Bronchus fibroblast of lung (primary cell): ENCODE measurements at places on chromosomes 2 and 18. TPM values are rescaled to one million over a fixed set of nuclear protein-coding genes. Genes with fewer than 3 reads are reported as not detected.

Gene RNF152
- total RNA-seq = 1.8 and 1.9 TPM in 2 replicates

Gene B3GNT2
- 7.0 and 7.9 TPM in 2 replicates for total RNA-seq

Gene PDE1A
- total RNA-seq = 1.3 TPM in 1 of 2 replicates, not detected in the other

Gene GREB1
- total RNA-seq = 0.17 and 0.30 TPM in 2 replicates

Gene TCF7L1
- total RNA-seq = 0.84 and 1.0 TPM in 2 replicates

Gene MFSD6
- total RNA-seq = 12.1 and 14.7 TPM in 2 replicates

Gene L3MBTL4
- under 0.01 TPM in 2 replicates for total RNA-seq

Gene TLX2
- total RNA-seq = 0.15 and 0.34 TPM in 2 replicates

Gene KCNE4
- 1.9 and 2.0 TPM in 2 replicates for total RNA-seq

Gene GPR39
- 2.4 and 3.7 TPM in 2 replicates for total RNA-seq

Gene DPY30
- total RNA-seq = 78.8 and 95.2 TPM in 2 replicates

Gene CACNB4
- under 0.01 and 0.15 TPM in 2 replicates for total RNA-seq

Gene MAP2
- total RNA-seq = 4.9 and 5.5 TPM in 2 replicates

Gene CROCC2
- total RNA-seq = not detected in 2 replicates

Gene MOB1A
- total RNA-seq = 63.6 and 85.2 TPM in 2 replicates

Gene NPC1
- total RNA-seq = 18.7 and 22.7 TPM in 2 replicates

Gene ADGRF3
- total RNA-seq = under 0.01 TPM in 1 of 2 replicates, not detected in the other

Gene IRS1
- 43.2 and 43.6 TPM in 2 replicates for total RNA-seq

Gene MEP1B
- not detected in 2 replicates for total RNA-seq

Gene C1QL2
- not detected in 2 replicates for total RNA-seq

Gene KCNF1
- total RNA-seq = 0.50 and 0.59 TPM in 2 replicates

Gene BOLA3
- total RNA-seq = 89.8 and 129 TPM in 2 replicates

Gene HJURP
- total RNA-seq = 39.4 and 40.5 TPM in 2 replicates

Gene SEPTIN2
- total RNA-seq = 236 and 282 TPM in 2 replicates

Gene EFR3B
- 0.15 and 0.50 TPM in 2 replicates for total RNA-seq

Gene SKOR2
- total RNA-seq = not detected in 2 replicates

Gene ZNF521
- 18.4 and 55.1 TPM in 2 replicates for total RNA-seq

Gene SLC23A3
- 0.45 and 0.50 TPM in 2 replicates for total RNA-seq

Gene RALBP1
- total RNA-seq = 51.7 and 57.0 TPM in 2 replicates

Gene DCDC2C
- total RNA-seq = not detected in 2 replicates

Gene ARHGAP25
- total RNA-seq = 0.30 and 0.34 TPM in 2 replicates

Gene APCDD1
- 2.2 and 3.5 TPM in 2 replicates for total RNA-seq

Gene LIPG
- 10.8 and 13.7 TPM in 2 replicates for total RNA-seq

Gene DTNA
- total RNA-seq = 8.3 and 10.4 TPM in 2 replicates

Gene CD8A
- total RNA-seq = not detected in 2 replicates

Gene SLC4A3
- total RNA-seq = 1.3 and 1.8 TPM in 2 replicates

Gene FECH
- total RNA-seq = 20.7 and 28.6 TPM in 2 replicates

Gene DSG2
- total RNA-seq = 11.0 and 11.9 TPM in 2 replicates

Gene RGPD8
- 1.6 and 2.4 TPM in 2 replicates for total RNA-seq

Gene AKAIN1
- not detected in 2 replicates for total RNA-seq

Gene ARHGEF4
- 1.6 and 2.7 TPM in 2 replicates for total RNA-seq

Gene PER2
- 1.0 and 1.5 TPM in 2 replicates for total RNA-seq

Gene UGT1A8
- total RNA-seq = not detected in 2 replicates

Gene RESP18
- total RNA-seq = not detected in 2 replicates

Gene B3GNT7
- total RNA-seq = 0.15 and 0.50 TPM in 2 replicates

Gene AQP12B
- not detected in 2 replicates for total RNA-seq

Gene EIPR1
- total RNA-seq = 43.7 and 45.7 TPM in 2 replicates

Gene IL1A
- under 0.01 TPM in 1 of 2 replicates, not detected in the other for total RNA-seq

Gene CABLES1
- 1.5 and 1.8 TPM in 2 replicates for total RNA-seq

Gene RASGRP3
- total RNA-seq = 0.17 and 0.45 TPM in 2 replicates

Gene CTNNA2
- total RNA-seq = not detected in 2 replicates

Gene VIT
- total RNA-seq = not detected in 2 replicates

Gene DOCK10
- total RNA-seq = 13.8 and 16.9 TPM in 2 replicates

Gene MYOM1
- 0.15 TPM in 1 of 2 replicates, not detected in the other for total RNA-seq
